ENCODE measurements at places on chromosomes 5 and 9.

DNA sequence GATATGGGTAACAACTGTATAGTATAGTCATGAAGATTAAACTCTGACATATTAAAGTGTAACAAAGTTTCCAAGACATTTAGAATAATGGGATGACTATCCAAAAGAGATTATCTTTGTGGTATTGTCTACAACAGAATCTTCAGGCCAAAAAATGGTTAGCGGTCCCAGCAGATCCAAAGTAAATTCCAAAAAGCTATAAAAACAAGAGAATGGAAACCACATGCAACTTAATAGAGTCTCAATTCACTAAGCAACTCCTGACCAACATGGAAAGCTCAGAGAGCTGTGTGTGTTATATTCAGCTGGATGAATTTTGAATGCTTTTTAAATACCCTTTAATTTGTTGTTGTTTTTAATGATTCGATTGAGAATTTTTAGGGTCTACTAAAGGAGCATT is 688.2 kb downstream of the CETN3 start:
- DNase-seq: no peak

GRCh38 chr5:97986069-97986468 is 787.4 kb upstream of the RGMB start:
- DNase-seq: no peak

GRCh38 chr5:96733771-96734500 is 71.8 kb downstream of the CAST start:
- DNase-seq: no peak

- no peak for DNase-seq
Measured at GRCh38 chr5:14917719-14918118, 46.1 kb upstream of the ANKH start.

GRCh38 chr5:65029178-65029577 is 260.4 kb downstream of the CWC27 start:
- DNase-seq: no peak

DNA sequence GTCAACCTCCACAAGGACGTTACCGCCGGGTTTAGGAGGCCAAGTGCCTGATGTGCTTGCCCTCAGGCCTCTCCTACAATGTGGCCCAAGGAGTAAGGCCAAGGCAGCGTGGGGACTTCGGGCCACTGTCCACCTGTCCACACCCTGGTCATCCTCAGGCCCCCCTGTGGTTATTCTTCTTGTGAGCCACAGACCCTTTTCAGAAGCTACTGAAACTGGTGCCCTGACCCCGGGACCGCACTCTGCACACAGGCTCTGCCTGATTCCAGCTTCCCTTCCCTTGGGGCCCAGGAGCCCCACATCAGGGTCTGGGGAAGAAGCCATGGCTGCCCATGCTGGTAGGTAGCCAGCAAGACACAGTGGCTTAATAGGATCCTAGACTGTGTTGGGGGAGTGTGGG is 128.8 kb downstream of the OLFM1 start:
- DNase-seq: no peak

DNA sequence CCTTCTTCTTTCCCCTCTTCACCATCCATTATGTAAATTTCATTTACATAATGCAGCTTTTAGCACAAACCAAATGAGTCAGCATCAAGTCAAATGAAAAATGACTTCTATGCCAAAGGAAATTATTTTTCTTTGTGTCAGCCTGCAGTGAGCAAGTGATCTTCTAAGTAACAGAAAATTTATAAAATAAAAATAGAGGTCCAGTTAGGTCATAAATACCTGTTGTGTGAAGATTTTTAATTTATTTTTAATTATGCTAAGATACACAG is 16.7 kb upstream of the THG1L start:
- DNase-seq: no peak

GRCh38 chr5:103669615-103670014 is 107.0 kb upstream of the NUDT12 start:
- DNase-seq: no peak

- DNase-seq: no peak
Measured at GRCh38 chr5:74017786-74018211, 391.8 kb downstream of the ARHGEF28 start.

GRCh38 chr5:103582364-103582763 is 19.8 kb upstream of the NUDT12 start:
- DNase-seq: no peak

GRCh38 chr5:58891086-58891970 is 308.5 kb downstream of the RAB3C start:
- DNase-seq: no peak

DNA sequence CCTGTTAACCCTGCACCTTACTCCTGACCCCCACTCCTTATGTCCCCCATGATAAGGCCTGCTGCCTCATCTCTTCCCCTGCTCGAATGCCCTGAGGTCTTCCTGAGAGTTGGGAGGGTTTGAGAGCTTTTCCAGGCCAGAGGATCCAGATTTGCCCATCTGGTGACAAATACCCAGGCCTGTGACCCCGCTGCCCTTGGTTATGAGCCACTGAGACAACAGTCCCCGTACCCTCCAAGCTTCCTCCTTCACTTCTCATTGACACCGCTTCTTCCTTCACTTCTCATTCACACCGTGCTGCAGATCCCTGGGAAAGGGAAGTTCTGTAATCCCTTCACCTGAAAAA is 593 bp downstream of the GM2A start:
- DNase-seq: no peak

DNA sequence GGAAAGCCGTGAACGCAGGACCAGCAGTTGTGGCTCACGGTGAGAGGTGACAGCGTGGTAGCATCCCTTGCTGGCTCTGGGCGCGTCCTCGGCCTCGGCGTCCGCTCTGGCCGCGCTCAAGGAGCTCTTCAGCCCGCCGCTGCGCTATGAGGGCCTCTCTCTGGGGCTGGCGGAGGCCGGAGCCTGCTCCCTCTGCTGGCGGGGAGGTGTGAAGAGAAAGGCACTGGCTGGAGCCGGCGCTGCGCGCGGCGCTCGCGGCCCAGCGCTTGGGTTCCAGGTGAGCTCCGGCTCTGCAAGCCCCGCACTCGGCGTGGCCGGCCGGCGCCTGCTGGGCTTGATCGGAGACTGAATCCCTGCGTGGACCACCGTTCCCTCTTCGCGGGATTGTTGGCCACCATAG is 705.6 kb downstream of the SEMA5A start:
- DNase-seq: no peak

DNA sequence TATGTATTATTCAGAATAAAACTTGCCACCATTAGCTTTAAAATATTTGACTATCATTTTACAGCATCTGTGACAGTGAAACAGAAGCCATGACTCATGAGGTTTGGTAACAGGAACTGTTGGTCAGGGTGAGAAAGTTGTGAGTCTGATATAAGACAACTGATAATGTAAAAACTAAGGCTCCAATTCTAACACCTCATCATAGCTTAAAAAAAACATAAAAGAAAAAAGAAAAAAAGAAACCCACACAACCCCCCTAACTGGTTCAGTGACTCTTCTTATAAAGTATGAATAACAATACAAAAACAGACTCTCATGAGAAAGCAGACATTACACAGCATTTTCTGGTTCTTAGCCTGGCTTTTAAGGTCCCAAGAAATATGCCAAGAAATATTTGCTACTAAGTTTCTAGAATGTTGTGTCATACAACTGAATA is 85.8 kb downstream of the MRPS27 start:
- peak; percentile 40 for DNase-seq

GRCh38 chr5:180519098-180519497 is 24.9 kb downstream of the CNOT6 start:
- DNase-seq: peak; percentile 77

- DNase-seq: no peak
Measured at GRCh38 chr9:87770616-87771315, 44.8 kb downstream of the CTSL start.

DNA sequence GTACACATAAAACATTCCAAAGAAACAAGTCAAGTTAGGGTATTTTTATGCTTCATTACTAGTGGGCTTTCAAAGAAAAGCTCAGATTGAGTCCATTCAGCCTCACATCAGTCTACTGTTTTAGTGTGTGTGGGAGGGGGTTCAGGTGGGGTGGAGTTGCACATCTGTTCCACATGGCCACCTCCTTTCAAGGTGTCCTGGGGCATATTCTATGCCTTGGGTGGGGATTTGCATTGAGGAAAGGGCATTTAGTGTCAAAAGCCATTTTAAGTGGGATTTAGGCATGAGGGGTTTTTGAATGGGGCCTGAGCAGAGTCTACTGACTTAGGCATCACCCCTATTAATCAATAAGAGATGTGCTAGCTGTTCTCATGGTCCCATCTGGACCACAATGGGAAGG is 983.1 kb downstream of the TLE4 start:
- DNase-seq: no peak

DNA sequence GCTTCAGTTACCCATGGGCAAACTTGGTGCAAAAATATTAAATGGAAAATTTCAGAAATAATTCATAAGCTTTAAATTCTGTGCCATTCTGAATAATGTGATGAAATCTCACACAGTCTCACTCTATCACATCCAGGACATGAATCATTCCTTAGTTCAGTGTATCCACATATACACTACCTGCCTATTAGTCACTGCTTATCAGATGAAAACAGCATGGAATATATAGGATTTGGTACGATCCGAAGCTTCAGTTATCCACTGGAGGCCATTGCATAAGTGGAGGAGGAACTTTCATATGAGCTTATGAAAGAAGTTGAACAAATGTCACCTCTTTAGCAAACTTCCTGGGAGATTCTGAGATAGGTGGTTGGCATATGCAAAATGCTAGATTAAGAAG is 64.2 kb downstream of the GAPVD1 start:
- no peak for DNase-seq

- no peak for DNase-seq
Measured at GRCh38 chr9:32706004-32706724, 70.7 kb upstream of the TAF1L start.

GRCh38 chr5:145294331-145294730 is 540.8 kb downstream of the PRELID2 start:
- no peak for DNase-seq

- DNase-seq: no peak
Measured at GRCh38 chr5:158905281-158905680, 194.4 kb downstream of the EBF1 start.

DNA sequence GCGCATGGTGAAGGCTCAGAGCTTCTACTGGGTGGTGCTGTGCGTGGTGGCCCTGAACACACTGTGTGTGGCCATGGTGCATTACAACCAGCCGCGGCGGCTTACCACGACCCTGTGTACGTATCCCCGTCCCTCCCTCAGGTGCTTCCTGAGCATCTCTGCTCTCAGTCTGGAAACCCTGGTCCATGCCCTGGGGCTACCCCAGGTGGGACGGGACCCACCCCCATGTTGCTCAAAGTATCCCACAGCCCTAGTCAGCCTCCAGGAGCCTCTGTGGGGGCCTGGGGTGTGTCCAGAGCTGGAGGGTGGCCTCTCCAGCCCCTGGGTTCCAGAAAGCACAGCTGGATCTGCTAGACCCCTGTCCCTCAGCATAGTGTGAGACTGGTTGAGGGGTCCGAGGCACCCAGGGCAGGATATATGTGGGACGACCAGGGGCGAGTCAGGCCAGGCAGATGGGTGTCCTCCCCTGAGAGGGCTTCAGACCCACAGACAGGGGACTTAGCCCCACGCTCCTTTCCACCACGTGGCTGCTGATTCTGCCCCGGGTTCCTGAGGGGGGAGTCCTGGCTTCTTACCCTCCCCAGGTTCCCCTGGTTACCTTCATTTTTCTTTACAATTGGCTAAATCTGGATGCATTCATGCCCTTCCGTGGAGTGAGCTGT is 94.0 kb downstream of the CACNA1B start:
- DNase-seq: no peak

DNA sequence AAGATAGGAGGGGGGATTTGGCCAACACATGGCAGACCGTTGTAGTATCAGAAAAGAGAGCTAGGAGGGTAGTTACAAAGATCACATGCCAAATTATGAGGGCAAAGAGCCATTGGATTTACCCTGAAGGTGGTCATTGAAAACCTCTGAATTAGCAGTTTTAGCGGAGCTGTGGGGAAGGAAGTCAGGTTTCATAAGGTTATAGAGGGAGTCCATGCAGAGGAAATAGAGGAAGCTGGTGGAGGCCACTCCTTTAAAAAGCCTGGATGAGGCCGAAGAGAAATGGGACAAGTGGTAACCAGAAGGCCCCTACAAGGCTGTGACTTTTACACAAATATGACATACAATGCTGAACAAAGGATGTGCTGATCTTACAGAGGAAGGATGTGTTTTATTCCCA is 13.2 kb downstream of the DOCK8 start:
- no peak for DNase-seq

- no peak for DNase-seq
Measured at GRCh38 chr5:76487821-76488220, 84.7 kb downstream of the IQGAP2 start.

DNA sequence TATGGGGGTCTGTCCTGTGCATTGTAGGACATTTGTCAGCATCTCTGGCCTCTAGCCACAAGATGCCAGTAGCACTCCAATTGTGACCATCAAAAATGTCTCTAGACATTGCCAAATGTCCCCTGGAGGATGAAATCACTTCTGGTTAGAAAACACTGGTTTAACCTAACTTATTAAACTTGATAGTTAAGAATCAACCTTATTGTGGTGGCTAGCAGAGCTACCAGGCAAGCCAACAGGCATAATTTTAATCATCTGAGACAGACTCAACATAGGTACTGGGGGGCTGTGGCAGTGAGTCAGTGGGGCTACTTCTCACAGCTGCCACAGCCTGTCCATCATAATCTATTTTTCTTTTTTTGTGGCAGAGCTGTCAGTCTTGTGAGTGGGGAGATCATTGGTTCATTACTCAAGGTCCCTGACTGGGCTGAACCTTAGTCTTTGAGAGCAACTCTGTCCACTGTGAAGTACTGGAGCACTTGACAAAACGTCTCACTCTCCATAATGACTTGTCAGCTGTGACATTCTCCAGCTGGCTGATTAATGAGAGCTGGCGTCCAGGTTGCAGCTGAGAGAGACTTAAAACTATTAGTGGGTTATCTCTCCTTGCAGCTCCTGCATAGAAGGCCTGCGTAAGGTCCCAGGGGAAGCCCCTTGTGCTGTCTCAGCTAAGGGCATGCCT is 107.9 kb downstream of the DCP2 start:
- DNase-seq: no peak

DNA sequence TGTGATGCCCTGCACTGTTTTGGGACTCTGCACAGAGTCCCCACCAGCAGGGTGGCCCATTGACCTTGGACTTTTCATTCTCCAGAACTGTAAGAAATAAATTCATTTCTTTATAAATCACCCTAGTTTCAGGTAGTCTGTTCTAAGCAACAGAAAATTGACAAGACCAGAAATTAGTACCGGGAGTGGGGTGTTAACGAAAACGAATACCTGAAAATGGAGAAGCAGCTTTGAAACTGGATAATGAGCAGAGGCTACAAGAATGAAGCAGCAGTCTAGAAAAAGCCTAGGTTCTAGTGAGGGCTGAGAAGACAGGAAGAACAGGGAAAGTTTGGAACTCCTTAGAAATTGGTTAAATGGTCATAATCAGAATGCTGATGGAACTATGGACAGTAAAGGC is 2.1 kb upstream of the MCC start:
- no peak for DNase-seq

GRCh38 chr9:105399117-105399516 is 48.7 kb upstream of the FSD1L start:
- no peak for DNase-seq

Data from SIG-M5 (cell line).